SK-N-DZ (cell line): ENCODE measurements at places on chromosomes 7 and 10.

GRCh38 chr7:378551-379455 lies 88.8 kb downstream of the FOXL3 start:
- no peak for DNase-seq

DNA sequence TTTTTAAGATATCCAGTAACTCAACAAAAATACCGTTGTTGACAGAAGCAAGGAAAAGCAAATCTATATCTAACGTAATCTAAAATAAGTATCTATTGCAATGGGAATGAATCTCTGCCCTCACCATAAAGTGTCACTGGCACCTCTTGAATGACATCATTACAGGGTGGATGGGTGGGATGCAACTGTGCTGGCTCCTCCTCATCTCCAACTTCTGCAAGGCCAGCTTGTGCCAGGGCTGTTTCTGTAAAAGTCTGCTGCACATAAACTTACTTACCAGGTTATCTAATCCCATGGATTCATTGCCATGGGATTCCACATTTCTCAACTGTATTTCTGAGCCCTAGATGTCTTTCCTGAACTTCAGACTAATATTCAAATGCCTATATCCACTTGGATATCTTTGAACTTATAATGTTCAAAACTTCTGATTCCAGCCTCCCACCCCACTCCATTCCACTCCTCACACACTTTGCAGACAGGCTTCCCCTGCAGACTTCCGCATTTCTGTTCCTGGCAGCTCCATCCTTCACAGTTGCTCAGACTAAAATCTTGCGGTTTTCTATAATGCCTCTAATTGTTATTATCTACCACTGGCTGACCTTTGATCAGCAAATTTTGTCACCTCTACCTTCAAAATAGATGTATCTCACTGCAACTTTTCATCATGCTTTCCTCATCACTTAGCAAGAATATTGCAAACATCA lies 10.7 kb downstream of the FGL2 start:
- DNase-seq: no peak

- no peak for DNase-seq
Observed at GRCh38 chr10:24272374-24272773, 63.4 kb downstream of the KIAA1217 start.

DNA sequence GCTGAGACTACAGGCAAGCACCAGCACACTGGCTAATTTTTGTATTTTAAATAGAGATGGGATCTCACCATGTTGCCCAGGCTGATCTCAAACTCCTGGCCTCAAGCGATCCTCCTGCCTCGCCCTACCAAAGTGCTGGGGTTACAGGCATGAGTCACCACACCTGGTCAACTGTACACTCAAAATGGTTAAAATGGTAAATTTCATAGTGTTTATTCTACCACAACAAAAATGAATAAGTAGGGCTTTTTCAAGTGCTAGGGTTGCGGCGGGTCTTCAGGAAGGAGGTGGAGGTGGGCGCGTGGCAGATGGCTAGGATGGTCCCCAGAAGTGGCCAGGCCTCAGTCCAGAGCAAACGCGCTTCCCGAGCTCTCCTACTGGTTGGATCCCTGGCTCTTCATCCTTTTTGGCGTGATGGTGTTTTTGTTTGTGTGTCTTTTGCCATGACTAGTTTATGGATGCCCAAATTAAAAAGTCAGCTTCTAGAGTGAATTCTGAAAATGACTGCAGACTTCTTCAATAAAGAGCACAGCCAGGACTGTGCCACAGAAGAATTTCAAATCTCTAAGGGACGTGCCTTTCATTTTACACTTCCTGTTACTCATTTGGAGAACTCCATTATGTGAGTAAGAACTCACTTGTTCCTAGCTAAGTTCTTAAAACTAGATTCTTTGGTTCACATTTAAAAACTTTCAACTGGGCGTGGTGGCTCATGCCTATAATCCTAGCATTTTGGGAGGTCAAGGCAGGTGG lies 73.9 kb downstream of the TMEM130 start:
- no peak for DNase-seq

DNA sequence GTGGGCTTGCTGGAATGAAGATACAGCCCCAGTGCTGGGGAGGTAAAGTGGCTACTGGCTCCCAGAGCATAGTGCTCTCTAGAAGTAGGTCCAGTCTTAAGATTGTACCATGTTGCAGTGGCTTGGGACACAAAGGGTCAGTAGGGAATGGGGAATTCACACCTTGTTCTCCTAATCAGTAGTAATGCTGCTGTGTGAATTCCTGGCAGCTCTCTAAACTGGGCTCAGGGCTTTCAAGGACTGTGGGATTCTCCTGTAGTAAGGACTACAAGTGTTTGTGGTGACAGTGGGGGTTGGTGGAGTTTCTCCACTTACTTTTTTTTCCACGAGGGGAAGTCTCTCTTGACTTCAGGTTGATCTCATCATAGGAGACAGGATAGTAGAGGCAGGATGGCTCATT lies 226.2 kb upstream of the TEX47 start:
- no peak for DNase-seq

GRCh38 chr7:96989241-96989858 lies 16.0 kb upstream of the DLX6 start:
- no peak for DNase-seq

GRCh38 chr7:118918556-118918955 lies 694.1 kb downstream of the ANKRD7 start:
- peak; percentile 31 for DNase-seq

- no peak for DNase-seq
Observed at GRCh38 chr10:86439544-86439943, 72.9 kb upstream of the GRID1 start.

GRCh38 chr7:112882511-112882910 lies 92.3 kb upstream of the TMEM168 start:
- no peak for DNase-seq

DNA sequence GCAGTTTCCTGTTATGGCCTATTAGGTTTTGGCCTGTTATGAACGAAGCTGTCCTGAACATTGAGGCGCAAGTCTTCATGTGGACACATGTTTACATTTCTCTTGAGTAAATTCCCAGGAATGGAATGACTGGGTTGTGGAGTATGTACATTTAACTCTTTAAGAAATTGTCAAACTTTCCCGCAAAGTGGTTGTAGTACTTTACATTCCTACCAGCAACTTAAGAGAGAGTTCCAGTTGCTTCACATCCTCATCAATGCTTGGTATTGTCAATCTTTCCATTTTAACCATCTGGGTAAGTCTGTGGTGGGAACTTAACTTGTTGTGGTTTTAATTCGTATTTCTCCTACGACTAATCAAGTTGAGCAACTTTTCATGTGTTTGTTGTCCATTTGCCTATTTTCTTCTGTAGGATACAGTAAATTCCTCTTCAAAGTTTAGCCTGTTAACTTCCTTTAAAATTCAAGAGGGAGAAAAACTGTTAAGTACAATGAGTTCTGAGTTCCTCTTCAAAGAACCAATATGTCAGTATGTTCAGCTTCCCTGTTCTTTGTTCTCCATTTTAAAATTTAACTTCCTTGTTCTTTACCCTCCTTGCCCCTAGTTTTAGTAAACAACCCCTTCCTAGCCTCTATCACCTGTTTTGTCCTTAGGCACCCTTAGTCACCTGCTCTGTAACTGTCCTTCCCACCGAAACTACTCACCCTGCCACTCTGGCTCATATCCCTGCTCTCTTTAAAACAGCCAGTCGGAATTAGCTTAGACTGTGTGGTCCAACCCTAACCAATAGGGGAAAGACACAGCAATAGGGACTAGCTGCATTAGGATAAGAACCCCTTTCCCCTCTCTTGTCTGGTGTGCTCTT lies 74.0 kb downstream of the FAM241B start:
- DNase-seq: no peak

GRCh38 chr7:31705377-31705776 lies 18.4 kb downstream of the PPP1R17 start:
- DNase-seq: no peak

- no peak for DNase-seq
Observed at GRCh38 chr7:36723951-36724664, at the start of gene AOAH. Gene AOAH, minus strand, starts transcription at chr7:36724494. Its CDS starts 346 bp downstream, at chr7:36724148.

GRCh38 chr10:70906031-70906783 lies 17.8 kb upstream of the PCBD1 start:
- DNase-seq: no peak

- peak; percentile 15 for DNase-seq
Observed at GRCh38 chr7:7798510-7798909, 80.1 kb upstream of the RPA3 start.
